GM23338 (cell line): ENCODE measurements at places on chromosomes 2 and 18. TPM values are rescaled to one million over a fixed set of nuclear protein-coding genes. Genes with fewer than 3 reads are reported as not detected.

Gene TOGARAM2
- 1.8 and 2.4 TPM in 2 replicates for polyA plus RNA-seq

Gene TFCP2L1
- polyA plus RNA-seq, result 0.94 and 1.2 TPM in 2 replicates

Gene SLC9A4
- polyA plus RNA-seq, result not detected in 2 replicates

Gene OSR1
- 0.23 TPM in 1 of 2 replicates, not detected in the other for polyA plus RNA-seq

Gene EFR3B
- polyA plus RNA-seq, result 2.9 and 3.3 TPM in 2 replicates

Gene GPR35
- 0.21 TPM in 1 of 2 replicates, not detected in the other for polyA plus RNA-seq

Gene ILKAP
- 35.9 and 36.3 TPM in 2 replicates for polyA plus RNA-seq

Gene SLC35F6
- polyA plus RNA-seq, result 4.9 and 6.0 TPM in 2 replicates

GRCh38 chr2:174873471-174873870 lies 109.2 kb upstream of the CHRNA1 start:
- peak overlapping the region; percentile 15; the same call in 1 of the 2 replicates for H3K27ac ChIP-seq
- DNase-seq, result peak; percentile 38
- peaks cover 31% of the 10 kb centered on the region for H3K4me1 ChIP-seq
- no peak overlapping the region for H3K4me3 ChIP-seq
- no peaks in the 10 kb centered on the region for H3K36me3 ChIP-seq
- H3K27me3 ChIP-seq, result no peaks in the 10 kb centered on the region

DNA sequence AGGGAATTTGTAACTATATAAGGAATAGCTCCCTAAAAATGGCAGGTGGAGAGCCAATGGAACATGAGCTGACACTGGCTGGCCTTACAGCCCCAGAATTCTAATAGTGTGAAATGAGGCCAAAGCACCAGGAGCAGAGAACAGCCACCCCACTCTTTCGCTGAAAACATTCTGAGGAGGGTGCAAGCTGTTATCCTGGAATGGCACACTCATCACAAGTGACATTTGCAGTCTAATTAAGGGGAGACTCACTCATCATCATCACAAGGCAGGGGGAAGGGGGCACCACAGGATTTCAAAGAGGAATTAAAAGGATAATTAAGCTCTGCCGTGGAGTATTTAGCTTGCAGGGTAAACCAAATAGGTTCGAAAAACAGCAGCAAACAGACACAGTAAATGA lies 94.3 kb downstream of the EDAR start:
- no peaks in the 10 kb centered on the region for H3K4me1 ChIP-seq
- no peak overlapping the region for H3K27ac ChIP-seq
- H3K4me3 ChIP-seq, result no peak overlapping the region

- no peaks in the 10 kb centered on the region for H3K27me3 ChIP-seq
- peak; percentile 56 for DNase-seq
- no peaks in the 10 kb centered on the region for H3K4me1 ChIP-seq
- no peak overlapping the region for H3K4me3 ChIP-seq
- H3K27ac ChIP-seq, result no peak overlapping the region
- H3K36me3 ChIP-seq, result no peaks in the 10 kb centered on the region
These were observed 373.6 kb downstream of the CDH7 start for GRCh38 chr18:66124394-66124793.

DNA sequence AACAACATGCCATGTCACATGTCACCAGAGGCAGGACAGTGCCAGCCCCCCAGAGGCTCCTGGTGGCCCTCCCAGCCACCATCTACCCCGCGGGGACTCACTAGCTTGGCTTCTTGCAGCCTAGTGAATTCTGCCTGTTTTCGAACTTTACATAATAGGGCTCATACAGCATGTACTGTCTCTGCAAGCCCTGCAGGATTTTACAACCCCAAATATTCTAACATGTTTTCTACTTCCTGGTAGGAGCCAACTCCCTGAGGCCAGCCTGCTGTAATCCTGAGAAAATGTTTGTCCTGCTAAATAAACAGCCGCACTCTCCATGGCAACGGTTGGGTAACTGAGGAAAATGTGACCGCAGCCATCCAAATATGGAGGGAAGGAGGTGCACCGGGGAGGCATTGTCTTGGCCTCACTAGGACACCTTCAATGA lies 2.7 kb downstream of the PER2 start:
- peaks cover 26% of the 10 kb centered on the region for H3K4me1 ChIP-seq
- DNase-seq, result peak; percentile 54
- H3K36me3 ChIP-seq, result no peaks in the 10 kb centered on the region
- H3K4me3 ChIP-seq, result no peak overlapping the region

GRCh38 chr2:130371723-130372054 lies 15.8 kb downstream of the PTPN18 start:
- H3K27me3 ChIP-seq, result no peaks in the 10 kb centered on the region
- H3K27ac ChIP-seq, result no peak overlapping the region
- H3K36me3 ChIP-seq, result no peaks in the 10 kb centered on the region
- no peak for DNase-seq

DNA sequence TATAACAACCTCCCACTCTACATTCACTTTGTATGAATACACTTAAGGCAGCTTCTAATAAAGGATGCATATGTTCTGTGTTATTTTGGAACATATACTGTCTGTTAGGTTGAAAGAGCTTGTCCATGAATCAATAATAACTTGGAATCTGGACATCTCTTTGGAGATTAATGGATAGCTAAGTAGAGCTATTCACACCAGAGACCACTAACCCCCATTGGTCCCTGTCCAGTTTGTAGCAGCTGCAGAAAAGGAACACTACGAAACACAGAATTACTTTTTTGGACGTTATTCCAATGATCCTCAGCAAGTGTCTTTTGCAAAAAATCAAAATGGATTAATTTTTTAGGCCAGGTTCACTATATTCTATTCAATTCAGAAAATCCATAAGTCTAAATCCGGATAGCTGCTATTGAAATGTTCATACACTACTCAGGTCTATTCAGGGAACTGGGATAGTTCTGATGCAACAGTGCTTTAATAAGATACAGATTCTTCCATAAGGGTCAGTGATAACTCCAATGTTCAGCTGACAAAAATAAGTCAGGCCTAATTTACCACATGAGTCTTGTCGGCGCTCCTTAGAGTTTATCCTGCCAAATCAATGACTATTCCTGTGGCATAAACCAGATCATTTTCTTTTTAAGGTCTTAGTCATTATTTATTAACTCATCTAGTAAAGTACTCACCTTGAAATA lies 44.2 kb downstream of the NRXN1 start:
- H3K4me3 ChIP-seq, result no peak overlapping the region
- DNase-seq, result no peak
- no peaks in the 10 kb centered on the region for H3K36me3 ChIP-seq
- no peaks in the 10 kb centered on the region; the same call in 1 of the 2 replicates for H3K4me1 ChIP-seq
- H3K27ac ChIP-seq, result no peak overlapping the region

DNA sequence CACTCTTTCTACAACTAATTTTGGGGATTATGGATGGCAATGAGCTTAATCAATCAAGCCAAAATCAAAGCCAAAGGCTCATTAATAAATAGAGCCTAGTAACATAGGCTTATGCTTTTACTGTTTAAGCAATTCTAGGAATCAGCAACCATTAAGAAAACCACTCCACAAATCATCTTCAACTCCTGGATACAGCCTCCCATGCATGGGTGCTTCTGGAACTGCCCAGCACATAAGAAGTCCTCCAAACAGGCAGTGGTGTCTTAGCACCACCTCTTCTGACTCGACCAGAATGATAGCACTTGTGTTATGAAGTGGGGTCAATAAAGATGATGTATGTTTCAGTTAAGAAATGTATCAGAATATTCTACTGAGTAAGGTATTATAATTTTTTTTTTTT lies 104.4 kb upstream of the SERPINE2 start:
- H3K4me3 ChIP-seq, result no peak overlapping the region
- H3K36me3 ChIP-seq, result no peaks in the 10 kb centered on the region
- no peak overlapping the region for H3K27ac ChIP-seq
- H3K4me1 ChIP-seq, result no peaks in the 10 kb centered on the region

DNA sequence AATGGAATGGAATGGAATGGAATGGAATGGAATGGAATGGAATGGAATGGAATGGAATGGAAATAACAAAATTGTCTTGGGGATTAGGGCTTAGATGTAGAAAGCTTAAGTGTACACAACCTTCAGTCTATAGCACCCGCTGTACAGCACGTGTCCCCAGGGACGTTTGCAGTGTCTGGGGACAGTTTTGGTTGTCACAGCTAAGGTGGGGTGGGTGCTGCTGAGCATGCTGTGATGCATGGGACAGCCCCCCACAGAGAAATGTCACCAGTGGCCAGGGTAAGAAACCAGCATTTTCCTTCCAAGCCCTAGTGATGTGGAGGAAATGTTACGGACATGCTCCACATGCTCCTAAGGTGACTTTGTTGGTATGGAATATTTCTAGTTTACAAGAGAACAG lies 70.8 kb downstream of the SH3RF3 start:
- H3K4me3 ChIP-seq, result no peak overlapping the region
- H3K36me3 ChIP-seq, result no peaks in the 10 kb centered on the region
- H3K27me3 ChIP-seq, result no peaks in the 10 kb centered on the region
- no peak for DNase-seq
- H3K27ac ChIP-seq, result no peak overlapping the region

DNA sequence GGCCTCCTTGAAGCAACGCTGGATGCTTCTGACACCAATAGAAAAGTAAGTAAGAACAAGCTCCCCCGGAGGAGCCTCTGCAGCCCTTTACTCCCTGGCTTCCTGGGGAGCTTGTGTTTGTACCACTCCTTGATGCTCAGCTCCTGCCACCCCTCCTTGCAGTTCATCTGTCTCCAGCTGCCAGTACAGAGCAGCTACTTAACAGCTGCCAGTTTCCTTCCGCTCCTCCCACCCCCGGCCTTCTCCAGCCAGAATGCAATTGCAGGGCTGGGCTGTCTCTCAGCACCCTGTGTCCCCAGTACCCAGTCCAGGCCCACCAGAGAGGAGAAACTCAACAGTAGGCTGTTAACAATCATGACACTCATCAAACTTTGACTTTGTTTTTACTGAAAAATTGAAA lies 109.4 kb downstream of the AOX1 start:
- no peaks in the 10 kb centered on the region for H3K4me1 ChIP-seq
- no peak overlapping the region for H3K27ac ChIP-seq
- no peaks in the 10 kb centered on the region for H3K27me3 ChIP-seq

GRCh38 chr2:79750321-79750720 lies 237.5 kb downstream of the CTNNA2 start:
- H3K27ac ChIP-seq, result no peak overlapping the region
- H3K27me3 ChIP-seq, result no peaks in the 10 kb centered on the region
- no peak overlapping the region for H3K4me3 ChIP-seq
- H3K36me3 ChIP-seq, result no peaks in the 10 kb centered on the region

DNA sequence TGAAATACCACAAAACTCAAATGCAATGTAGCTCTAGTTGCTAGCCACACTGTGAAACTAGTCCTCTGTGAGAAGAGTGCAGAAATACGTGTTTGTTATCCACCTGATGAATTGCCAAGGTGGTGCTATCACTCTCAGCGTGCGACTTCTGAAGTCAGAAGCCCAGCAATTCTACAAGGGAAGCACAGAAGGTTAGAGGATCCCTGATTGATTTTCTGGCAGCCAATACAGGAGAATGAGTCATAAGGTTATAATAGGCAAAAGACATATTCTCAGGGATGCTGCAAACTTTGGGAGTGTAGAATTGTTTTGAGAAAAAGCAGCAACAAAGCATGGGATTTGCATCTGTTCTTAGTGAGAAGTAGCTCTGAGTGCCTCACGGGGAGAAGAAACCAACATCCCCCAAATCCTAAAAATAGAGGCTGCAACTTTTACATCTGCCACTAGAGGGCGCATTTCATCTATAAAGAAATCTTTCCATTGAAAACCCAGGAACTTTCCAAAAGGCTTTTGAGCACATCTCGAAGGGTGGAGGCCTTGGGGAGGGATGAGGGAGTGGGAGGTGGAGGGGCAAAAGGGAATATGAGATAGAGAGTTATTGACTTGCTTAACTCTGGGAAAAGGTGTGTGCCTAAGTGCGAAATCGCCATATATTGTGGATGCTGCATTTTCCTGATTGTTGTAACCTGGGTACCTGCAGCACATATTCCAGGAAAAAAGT lies 78.0 kb downstream of the TMEM182 start:
- no peak overlapping the region for H3K27ac ChIP-seq
- no peaks in the 10 kb centered on the region for H3K27me3 ChIP-seq
- no peaks in the 10 kb centered on the region for H3K36me3 ChIP-seq
- H3K4me1 ChIP-seq, result no peaks in the 10 kb centered on the region
- H3K4me3 ChIP-seq, result no peak overlapping the region
- DNase-seq, result peak; percentile 89

DNA sequence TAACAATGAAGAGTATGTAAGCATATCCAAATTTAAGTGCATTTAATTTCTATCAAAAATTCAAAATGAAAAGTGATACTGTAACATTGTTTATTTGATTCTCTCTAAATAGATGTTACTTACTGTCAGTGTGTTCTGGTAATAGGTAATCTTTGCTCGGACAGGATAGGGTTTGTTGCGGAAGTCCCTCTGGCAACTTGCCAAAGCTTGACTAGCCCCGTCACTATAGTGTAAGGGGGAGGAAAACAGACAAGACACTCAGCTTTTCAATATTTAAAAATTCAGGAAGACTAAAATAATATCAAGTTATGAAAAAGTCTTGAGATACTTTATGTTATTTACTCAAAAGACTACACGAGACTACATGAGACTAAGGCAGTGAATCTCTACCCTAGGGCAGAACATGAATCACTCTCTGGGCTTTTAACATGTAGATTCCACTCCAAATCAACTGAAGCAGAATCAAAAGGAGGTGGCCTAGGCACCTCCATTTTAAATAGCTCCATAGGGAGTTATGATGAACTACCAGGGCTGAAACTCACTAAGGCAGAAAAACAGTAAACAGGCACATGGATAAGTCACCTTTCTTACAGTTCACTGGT lies 5.9 kb downstream of the LMAN1 start:
- no peak for DNase-seq
- peaks cover 66% of the 10 kb centered on the region for H3K36me3 ChIP-seq
- peaks cover 10% of the 10 kb centered on the region for H3K4me1 ChIP-seq
- H3K4me3 ChIP-seq, result no peak overlapping the region

- H3K27ac ChIP-seq, result no peak overlapping the region
- H3K36me3 ChIP-seq, result no peaks in the 10 kb centered on the region
- no peak for DNase-seq
- H3K4me1 ChIP-seq, result no peaks in the 10 kb centered on the region
- H3K4me3 ChIP-seq, result no peak overlapping the region
These were observed 422.8 kb upstream of the ZEB2 start for GRCh38 chr2:144942516-144943256.

- no peak overlapping the region for H3K4me3 ChIP-seq
- H3K27me3 ChIP-seq, result no peaks in the 10 kb centered on the region
- peaks cover 30% of the 10 kb centered on the region for H3K4me1 ChIP-seq
- H3K36me3 ChIP-seq, result no peaks in the 10 kb centered on the region
These were observed 48.3 kb upstream of the TMEM18 start for GRCh38 chr2:725468-725867.

DNA sequence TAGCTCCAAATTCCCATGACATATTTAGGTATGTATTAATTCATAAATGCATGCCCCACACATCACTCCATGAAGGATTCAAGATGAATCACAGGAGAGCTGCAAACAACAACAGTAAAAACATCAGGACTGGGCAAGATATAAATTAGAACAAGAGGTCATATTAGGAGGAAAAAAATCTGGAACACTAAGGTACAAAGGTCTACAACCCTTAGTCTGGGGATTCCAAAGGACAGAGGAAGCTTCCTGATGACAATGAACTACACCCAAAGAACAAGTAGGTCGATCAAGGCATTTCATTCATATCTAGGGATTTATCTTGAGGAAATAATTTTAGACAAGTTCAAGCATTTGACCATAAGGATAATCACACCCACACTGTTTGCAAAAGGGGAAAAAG lies 14.5 kb downstream of the VPS4B start:
- peaks cover 13% of the 10 kb centered on the region; the same call in 1 of the 2 replicates for H3K36me3 ChIP-seq
- H3K4me1 ChIP-seq, result no peaks in the 10 kb centered on the region
- no peaks in the 10 kb centered on the region for H3K27me3 ChIP-seq
- no peak for DNase-seq
